Neural crest cell (in vitro differentiated cells): ENCODE measurements at places on chromosomes 6 and 20. TPM values are rescaled to one million over a fixed set of nuclear protein-coding genes. Genes with fewer than 3 reads are reported as not detected.

GRCh38 chr20:24899153-24899552, 49.9 kb upstream of the CST7 start:
- DNase-seq, result no peak

GRCh38 chr6:33610779-33611732, 10.1 kb upstream of the ITPR3 start:
- DNase-seq, result peak; percentile 66

DNA sequence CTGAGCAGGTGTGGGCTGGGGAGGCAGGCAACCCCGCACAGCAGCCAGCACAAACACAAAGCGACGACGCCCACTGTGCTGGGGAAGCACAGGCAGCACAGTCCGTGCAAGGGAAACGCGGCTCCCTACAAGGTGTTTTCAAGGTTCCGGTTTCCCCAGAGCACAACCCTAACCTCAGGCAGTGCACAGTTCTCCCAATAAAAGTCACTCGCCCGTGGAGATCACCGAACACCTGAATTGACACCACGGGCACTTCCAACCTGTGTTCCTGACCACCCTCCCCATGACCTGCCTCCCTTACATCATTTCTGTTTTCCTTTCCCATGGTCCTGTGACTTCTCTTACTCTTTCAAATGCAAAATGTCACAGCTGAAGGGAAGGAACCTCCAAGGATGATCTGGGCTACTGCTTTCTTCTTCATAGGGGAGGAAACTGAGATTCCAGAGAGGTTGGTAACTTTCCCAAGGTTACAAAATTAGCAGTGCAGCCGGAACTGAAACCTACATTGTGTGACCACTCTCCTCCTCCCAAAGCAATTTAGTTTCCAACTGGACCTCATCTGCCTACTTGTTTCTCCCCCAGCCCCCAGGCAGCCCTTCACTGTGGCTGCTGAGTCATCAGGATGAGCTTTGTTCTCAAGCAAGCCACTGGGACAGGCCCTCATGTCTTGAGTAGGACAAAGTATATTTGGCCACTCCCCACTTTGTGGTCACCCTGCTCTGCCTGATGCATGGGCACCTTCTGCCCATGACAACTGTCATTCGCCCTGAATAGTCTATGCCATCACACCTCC, 125.3 kb downstream of the ATXN1 start:
- DNase-seq, result no peak

GRCh38 chr20:56826306-56826704, 197.2 kb downstream of the TFAP2C start:
- no peak for DNase-seq

DNA sequence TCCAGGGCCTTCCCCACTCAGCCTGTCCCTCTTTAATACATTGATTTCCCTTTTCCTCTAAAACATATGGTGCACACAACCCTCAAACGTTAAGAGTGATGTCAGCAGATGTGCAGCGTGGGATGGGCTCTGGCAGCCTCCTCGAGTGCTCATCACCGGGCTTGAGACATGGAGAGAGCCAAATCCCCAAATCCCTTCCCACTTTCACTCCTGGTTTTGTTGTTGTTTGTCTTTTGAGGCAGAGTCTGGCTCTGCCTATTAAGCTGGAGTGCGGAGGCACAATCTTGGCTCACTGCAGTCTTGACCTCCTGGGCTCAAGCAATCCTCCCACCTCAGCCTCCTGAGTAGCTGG, 5.8 kb upstream of the PLTP start:
- no peak for DNase-seq

DNA sequence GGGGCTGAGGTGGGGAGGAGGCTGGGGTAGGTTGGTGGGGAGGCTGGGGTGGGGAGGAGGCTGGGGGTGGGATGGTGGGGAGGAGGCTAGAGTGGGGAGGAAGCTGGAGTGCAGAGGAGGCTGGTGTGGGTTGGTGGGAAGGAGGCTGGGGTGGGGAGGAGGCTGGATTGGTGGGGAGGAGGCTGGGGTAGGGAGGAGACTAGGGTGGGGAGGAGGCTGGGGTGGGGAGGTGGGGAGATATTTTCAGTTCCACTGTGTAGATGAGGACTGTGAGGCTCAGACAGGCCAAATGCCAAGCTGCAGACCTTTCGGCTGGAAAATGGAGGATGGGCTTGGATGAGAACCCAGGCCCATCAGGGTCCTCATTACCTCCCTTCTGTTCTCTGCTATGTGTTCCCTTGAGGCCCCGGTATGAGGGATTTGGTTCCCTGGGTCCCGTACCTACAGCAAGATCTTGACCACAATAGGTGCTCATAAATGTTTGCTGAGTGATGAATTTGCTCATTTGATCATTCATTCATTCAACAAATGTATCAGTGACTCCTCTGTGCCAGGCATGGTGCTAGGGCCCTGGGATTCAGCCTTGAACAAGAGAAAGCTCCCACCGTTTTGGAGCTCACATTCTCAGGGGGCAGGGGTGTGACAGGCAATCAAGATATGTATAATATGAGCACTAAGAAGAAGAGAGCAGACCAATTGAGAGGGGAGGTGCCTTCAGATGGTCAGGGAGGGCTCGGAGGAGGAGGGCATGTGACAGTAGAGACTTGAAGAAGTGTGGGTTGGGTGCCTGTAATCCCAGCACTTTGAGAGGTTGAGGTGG, 36.1 kb upstream of the NOL4L start:
- DNase-seq, result no peak

The GPLD1 gene
- total RNA-seq, result 4.7 and 6.0 TPM in 2 replicates

The SPATS1 gene
- not detected in 2 replicates for total RNA-seq

The SLC22A7 gene
- total RNA-seq, result 0.37 TPM in 1 of 2 replicates, not detected in the other

The BTN1A1 gene
- not detected in 2 replicates for total RNA-seq
